Stimulated activated CD8-positive, alpha-beta memory T cell treated with anti-CD3 and anti-CD28 coated beads, Interleukin-4, amount 100 ng/mL, for 1 hour (primary cell): ENCODE measurements at places on chromosomes 2 and 18.

GRCh38 chr2:50343150-50343830, 688.6 kb downstream of the NRXN1 start:
- DNase-seq = no peak

- DNase-seq = no peak
These were observed 231.7 kb downstream of the GBX2 start for GRCh38 chr2:235936493-235936892.

GRCh38 chr2:227163485-227163997, 464 bp downstream of the COL4A4 start:
- DNase-seq = no peak

- DNase-seq = no peak
These were observed 52.3 kb upstream of the ITGB6 start for GRCh38 chr2:160252278-160252887.

GRCh38 chr18:51012441-51012840, 17.6 kb upstream of the SMAD4 start:
- DNase-seq = no peak

DNA sequence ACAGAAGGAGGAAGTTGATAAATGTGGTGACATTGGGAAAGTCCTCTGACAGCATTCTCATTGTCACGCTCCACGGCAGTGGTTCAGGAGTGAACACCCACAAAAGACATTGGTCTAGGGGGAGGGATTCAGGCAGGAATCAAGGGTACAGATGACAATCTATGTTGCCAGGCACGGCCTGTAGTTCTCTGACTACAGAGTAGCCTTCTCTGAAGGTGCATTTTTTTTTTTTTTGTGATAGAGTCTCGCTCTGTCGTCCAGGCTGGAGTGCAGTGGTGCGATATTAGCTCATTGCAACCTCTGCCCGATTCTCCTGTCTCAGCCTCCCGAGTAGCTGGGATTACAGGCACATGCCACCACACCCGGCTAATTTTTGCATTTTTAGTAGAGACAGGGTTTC, 7.4 kb upstream of the MOB1A start:
- DNase-seq = no peak

GRCh38 chr2:63537306-63537705, 51.0 kb downstream of the WDPCP start:
- no peak for DNase-seq

GRCh38 chr2:221423210-221423804, 148.8 kb downstream of the EPHA4 start:
- DNase-seq = no peak

GRCh38 chr18:24026457-24026856, 11.9 kb downstream of the TTC39C start:
- no peak for DNase-seq

DNA sequence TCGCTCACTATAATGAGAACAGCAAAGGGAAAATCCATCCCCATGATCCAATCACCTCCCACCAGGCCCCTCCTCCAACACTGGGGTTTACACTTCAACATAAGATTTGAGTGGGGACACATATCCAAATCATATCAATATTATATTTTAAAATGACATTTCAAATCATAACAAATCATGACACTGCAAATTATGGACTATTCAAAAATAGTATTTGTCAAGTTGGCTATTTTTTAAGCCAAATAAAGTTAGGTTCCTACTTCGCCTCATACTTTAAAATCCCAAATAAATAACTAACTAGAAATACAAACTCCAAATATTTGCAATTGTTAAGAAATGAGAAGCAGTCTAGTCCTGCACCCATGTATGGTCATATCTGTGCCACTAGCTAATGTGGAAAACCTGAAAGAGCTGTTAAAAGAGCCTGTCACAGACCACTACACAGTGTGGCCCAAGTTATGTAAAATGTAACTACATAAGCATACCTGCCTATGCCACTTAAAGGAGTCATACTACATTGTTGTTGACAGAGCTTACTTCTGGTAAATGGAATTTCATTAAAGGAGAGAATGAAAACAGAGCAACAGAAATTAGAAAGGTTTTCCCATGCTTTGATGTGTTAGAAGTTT, 334.7 kb upstream of the GULP1 start:
- no peak for DNase-seq

- DNase-seq = no peak
These were observed 14.5 kb downstream of the MRPL44 start for GRCh38 chr2:223971731-223972130.

- no peak for DNase-seq
These were observed 1.4 kb downstream of the WNT6 start for GRCh38 chr2:218860950-218861381.

DNA sequence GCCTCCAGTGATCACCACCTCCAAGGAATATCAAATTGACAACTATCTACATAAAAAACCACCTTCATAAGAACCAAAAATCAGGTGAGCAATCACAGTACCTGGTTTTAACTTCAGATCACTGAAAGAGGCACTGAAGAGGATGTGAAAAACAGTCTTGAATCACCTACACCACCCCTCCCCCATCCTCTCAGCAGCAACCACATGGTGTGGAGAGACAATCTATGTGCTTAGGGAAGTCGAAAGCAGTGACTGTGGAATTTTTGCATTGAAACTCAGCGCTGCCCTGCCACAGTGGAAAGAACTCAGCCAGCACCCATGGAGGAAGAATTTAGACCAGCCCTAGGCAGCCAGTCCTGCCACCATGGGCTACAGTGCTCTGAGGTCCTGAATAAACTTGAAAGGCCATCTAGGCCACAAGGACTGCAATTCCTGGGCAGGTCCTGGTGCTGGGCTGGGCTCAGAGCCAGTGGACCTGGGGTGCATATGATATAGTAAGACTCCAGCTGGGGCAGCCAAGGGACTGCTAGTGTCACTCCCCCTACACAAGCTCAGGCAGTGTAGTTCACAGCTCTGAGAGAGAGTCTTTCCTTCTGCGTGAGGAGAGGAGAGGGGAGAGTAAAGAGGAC, 75.6 kb downstream of the ATL2 start:
- no peak for DNase-seq

DNA sequence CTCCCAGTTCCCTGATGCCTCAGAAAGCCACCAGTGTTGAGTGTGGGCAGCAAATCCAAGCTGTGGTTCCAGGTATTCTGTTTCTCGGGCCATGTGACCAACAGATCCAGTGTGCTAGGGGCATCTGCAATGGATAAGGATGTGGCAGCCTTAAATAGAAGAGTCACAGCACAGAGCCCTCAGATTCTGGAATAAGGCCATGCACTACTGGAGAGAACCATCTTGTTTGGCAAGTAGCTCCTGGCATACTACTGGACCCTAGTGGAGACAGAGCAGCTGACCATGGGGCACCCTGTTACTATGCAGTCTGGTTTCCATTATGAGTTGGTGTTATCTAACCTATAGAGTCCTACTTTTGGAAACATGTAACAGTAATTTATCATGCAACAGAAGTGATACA, 53.3 kb upstream of the ZBTB7C start:
- no peak for DNase-seq
